Heart right ventricle (tissue), 16 donors: ENCODE measurements at places on chromosomes 7 and 10. TPM values are rescaled to one million over a fixed set of nuclear protein-coding genes. Genes with fewer than 3 reads are reported as not detected.

Gene LRRC17
- 0.85 TPM for total RNA-seq

Gene ADGRA1
- not detected for total RNA-seq

GRCh38 chr7:32058002-32058401, 12.2 kb downstream of the PDE1C start:
- no peak for DNase-seq

DNA sequence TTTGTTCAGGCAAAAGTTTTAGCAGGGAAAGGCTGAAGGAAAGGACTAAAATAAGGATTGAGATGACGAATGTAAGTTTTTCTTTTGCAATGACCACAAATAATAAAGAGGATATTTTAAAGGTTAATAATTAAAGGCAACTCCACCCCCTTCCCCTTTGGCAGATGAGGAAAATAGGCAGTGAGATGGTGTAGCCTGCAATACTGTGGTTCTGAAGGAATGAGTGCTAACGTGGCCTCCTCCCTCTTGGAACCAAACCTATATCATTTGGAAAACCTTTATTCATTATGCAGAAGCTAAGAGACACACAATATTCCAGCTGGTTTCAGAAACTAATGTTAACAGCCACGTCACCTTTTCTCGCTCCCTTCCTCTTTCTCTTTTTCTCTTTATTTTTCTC, 70.9 kb upstream of the COL1A2 start:
- no peak for DNase-seq

DNA sequence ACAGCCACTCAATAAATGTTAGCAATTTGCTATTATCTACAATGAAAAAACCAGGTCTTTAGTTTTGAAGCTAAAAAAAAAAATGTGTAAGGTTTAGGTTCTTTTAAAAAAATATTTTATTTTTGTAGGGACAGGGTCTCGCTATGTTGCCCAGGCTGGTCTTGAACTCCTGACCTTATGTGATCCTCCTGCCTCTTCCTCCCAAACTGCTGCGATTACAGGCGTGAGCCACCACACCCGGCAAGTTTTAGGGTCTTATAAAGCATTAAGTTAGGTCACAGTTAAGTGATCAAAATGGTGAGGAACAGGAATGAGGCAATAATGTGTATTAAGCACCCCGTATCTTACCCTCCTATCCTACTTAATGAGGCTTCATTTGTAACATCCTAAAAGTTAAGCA, 774 bp downstream of the SEM1 start:
- no peak for DNase-seq
